ENCODE measurements at places on chromosomes 7 and 10. TPM values are rescaled to one million over a fixed set of nuclear protein-coding genes. Genes with fewer than 3 reads are reported as not detected.
A peak's percentile ranks its signal among the peaks of the same experiment; 100 is the strongest.

The PON1 gene
- not detected for total RNA-seq

DNA sequence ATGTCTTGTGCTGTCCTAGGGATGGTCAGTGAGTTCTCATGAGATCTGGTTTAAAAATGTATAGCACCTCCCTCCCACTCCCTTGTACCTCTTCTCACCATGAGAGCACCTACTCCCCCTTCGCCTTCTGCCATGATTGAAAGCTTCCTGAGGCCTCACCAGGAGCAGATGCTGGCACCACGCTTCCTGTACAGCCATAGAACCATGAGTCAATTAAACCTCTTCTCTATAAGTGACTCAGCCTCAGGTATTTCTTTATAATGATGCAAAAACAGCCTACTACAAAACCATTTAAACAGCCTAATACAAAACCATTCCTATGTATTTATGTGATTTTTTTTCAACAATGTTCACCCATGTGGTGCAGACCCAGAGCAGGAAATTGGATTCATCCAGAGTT is 32.0 kb downstream of the KDM7A start:
- no peak for DNase-seq

- no peak for DNase-seq
These were observed 155.6 kb upstream of the SEMA3C start for GRCh38 chr7:81074406-81074805.

- no peak for DNase-seq
These were observed 868 bp downstream of the MYO1G start for GRCh38 chr7:44977959-44978335.

The ARHGEF5 gene
- 6.4 TPM for total RNA-seq

- DNase-seq: no peak
These were observed 9.9 kb upstream of the HOXA2 start for GRCh38 chr7:27112361-27112760.

GRCh38 chr7:134174795-134175261 is 47.7 kb downstream of the LRGUK start:
- DNase-seq: no peak

DNA sequence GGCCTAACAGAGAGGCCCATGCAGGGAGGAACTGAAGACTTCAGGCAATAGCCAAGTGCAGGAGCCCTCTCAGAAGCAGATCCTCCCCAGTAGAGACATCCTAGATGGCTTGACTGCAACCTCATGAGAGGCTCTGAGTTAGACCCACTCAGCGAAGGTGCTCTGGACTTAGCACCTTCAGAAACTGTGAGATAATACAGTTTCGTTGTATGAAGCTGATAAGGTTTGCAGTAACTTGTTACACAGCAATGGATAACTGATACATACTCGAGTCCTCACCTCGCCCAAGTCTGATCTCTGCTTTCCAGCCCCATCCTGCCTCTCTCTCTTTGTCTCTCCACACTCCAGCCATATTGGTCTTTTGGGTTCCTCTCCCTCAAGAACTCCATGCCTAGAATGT is 136.4 kb upstream of the EEPD1 start:
- DNase-seq: no peak

DNA sequence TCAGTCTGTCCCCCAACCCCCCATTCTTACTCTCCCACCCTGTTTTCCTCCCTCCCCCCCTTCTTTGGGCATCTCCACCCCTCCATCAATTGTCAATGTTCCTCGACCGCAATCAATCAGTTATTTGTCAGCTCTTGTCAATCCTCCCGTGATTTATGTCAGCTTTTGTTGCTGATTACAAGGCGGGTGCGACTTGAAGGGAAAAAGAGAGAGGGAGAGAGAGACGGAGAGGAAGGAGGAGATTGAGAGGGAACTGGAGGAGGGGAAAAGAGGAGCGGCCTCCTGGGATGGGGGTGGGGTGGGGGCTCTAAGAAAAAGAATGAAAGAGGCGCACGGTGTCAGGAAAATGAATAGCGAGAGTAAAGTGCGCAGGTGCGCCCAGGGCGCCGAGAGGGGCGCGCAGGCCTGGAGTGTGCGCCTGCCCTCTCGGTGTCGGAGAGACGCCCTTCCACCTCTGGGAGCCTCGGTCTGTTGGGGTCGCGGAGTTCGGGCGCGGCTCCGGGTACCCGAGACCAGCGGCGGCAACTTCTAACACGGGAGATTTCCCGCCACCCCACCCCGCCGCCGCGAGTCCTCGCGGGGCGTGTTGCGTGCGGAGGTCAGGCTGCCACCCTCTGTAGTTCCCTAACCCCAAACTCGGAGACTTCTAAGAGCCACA is 1.1 kb upstream of the ZNF503 start:
- DNase-seq: no peak

DNA sequence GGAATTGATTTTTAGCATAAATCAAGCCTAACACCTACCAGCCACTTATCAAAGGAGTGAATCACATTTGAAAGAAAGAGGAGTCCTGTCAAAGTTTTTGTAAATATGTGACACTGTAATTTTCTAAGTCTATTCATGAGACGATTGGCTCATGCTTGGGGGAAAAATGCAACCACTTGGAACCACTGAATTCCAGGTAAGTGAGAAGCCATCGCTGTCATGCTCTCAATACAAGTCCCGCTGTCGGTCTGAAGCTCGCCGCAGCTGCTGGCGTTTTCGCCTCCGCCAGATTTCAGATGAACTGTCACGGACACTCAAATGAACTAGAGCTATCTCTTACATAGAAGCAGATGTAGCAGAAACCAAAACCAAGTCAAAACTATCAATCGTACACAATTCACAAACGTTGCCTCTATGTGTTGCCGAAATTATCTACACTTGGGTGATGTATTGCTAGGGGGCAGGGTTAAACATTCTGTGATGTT is 279.8 kb upstream of the FZD8 start:
- DNase-seq: no peak

The ITGA8 gene
- total RNA-seq: not detected

The EIF5AL1 gene
- total RNA-seq: 1.4 TPM

The TCAF2 gene
- total RNA-seq: 17.4 TPM

- DNase-seq: no peak
These were observed 36.6 kb downstream of the INSYN2A start for GRCh38 chr10:127159648-127160245.

DNA sequence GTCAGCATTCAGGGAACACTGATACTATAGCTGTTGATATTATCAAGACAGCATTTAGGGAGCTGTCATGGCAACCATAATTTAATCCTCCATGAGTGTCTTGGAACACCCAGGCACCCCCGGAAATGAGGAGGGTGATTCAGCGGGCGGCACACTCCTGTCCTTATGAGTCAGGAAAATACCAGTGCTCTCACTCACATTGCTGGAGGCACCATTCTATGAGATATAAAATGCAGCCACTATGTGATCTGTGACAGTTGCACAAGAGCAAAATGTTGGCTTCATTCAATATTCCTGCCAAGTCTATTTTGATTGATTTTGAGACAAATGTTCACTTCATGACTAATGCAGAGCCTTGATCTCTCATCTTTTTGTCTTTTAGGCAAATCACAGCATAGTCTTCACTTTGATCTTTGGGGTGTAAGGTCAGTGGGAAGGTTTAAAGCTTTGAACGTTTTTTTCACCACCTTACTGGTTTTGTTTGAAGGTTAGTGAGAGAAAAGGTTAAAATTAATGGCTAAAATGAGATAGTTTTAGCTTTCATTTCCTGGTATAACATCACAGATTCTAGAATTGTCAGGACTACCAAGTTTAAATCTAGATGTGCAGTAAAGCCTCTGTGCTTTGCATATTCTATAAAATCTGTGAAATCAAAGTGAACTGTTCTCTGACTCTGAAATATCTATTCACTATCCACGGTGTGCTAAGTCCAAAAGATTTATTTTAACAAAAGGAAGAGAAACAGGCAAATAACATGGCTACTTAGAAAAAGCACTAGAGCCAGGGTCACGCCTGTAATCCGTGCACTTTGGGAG is 12.4 kb upstream of the ARHGAP12 start:
- no peak for DNase-seq

The TRIL gene
- not detected for total RNA-seq

DNA sequence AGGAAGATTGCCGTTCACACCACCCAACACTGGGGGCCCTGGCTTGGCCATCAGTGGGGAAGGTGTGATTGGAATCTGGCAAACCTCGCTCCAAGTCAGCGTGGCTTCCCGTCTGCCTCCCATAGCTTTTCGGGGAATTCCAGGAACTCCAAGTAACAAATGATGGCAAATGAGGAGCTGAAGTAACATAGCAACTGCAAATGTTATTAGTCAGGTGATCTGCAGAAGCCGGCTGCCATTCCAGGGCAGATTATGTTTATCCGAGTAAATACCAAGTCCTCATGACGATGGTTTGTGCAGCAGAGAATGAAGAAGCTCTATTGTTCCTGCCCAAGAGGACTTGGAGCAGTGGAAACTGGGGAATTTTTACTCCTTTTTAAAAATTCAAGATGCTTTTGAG is 270.5 kb upstream of the PODXL start:
- DNase-seq: no peak

DNA sequence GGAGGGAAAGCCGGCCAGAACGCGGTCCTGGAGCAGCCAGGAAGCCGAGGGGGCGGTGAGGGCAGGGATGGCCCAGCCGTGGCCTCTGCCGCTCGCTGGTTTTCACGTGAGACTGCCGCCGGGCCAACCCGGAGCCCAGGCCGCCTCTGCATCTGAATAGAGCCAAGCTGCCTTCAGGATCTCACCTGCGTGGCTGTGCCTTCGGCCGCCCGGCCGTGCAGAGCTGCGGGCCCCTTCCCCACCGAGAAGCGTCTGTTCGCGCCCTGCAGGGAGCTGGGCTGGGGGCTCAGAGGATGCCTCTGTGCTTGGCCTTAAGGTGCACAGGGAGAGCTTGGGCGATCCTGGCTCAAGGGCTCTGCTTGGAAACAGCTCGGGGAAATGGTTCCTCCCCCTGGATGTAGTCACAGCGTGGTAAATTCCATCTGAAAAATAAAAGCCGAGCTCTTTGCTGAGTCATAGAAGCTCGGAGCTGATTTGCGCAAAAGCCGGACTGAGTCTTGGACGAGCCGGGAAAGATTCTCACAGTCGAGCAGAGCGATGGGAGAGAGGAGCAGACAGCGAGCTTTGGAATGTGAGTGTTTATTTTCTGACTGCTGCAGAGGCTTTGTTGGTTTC is at the start of gene JAKMIP3:
JAKMIP3 (plus strand) TSS at position 456 of the 615 bp plus-strand sequence. CDS start 38,863 bp downstream, outside the sequence.
- DNase-seq: no peak

GRCh38 chr7:15729746-15730145 is 43.3 kb upstream of the MEOX2 start:
- DNase-seq: no peak

- DNase-seq: no peak
These were observed 430.8 kb downstream of the GLRX3 start for GRCh38 chr10:130567011-130567410.

- DNase-seq: peak; percentile 4
These were observed 123.3 kb downstream of the PTPN20 start for GRCh38 chr10:47034441-47035051.
